ENCODE measurements at places on chromosomes 4 and X.
A peak's percentile ranks its signal among the peaks of the same experiment; 100 is the strongest.

- no peak for DNase-seq
Measured at GRCh38 chr4:161555689-161556660, 607.8 kb downstream of the FSTL5 start.

DNA sequence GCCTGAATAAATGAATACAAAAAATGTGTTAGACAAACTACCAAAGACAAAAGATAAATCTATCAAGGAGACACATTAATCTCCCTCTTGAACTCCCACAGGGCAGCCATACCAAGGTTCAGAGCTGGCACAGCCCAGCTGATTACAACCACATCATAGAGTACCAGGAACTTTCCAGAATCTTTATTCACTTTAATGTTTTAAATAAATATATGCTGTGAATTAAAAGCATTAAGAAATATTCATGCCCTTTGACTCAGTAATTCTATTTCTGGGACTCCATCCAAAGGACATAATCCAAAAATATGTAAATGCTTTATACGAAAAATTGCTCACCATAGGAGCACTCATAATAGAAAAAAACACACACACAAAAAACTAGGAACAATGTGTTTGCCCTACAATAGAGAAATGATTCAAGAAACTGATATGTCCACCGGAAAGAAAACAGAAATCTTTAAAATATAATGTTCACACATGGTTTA, 126.0 kb downstream of the LDB2 start:
- DNase-seq: no peak

DNA sequence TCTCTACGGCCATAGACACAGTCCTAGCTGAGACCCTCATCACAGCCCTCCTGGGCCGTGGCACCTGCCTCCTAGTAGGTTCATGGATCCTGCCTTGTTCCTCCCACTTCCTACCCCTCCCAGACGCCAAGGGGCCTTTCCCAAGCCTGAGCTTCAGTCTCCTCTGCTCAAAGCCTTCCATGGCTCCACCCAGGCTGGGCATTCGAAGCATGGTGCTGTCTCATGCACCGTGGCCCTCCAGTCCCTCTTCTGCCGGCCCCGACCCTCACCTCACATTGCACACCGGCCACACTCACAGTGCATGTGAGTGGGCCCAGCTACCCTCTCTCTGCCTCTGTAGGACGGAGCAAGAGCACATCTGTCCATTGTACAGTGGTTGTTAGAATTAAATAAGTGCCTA, 21.7 kb upstream of the KIAA0232 start:
- peak; percentile 17 for DNase-seq

- no peak for DNase-seq
Measured at GRCh38 chrX:103817502-103817901, 14.6 kb downstream of the RAB9B start.

DNA sequence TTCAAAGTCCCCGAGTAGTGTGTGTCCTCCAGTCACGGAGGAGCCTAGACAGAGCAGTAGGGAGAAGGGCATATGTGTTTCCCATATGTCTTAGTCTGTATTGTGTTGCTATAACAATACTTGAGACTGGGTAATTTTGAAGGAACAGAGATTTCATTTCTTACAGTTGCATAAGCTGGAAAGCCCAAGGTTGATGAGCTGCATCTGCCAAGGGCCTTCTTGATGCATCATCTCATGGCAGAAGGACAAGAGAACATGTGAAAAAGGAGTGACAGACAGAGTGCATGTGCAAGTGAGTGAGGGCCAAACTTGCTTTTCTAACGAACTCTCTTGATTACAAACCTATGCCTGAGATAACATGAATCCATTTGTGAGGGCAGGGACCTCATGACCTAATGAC, 243.4 kb downstream of the ARHGAP10 start:
- DNase-seq: no peak

GRCh38 chr4:150743564-150744342, 161.8 kb downstream of the MAB21L2 start:
- no peak for DNase-seq

DNA sequence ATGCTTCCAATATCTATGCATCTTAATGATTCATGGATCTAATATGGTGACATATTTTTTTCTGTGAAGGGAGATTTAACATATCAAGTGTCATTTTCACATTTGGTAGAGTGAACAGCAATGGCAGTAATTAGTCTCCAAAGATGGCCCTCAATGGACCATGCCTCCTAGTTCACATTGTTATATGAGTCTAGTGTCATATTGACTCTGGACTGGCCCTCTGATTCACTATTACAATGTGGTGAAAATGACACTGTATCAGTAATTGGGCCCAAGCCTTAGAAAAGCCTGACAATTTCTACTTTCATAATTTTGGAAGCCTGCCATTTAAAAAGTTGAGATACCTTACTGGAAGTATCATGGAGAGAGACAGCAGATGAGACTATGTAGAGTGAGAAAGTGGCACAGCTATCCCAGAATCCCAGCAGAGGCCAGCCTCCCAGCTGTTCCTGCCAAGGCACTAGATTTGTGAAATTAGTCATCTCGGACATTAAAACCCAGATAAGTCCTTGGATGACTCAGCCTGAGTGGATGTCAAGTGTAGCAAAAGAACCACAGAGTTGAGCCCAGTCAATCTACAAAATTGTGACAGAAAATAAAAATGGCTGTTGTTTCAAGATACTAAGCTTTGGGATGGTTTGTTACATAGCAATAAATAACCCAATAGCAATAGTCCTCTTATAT, 68.4 kb downstream of the ARHGEF38 start:
- DNase-seq: no peak

- DNase-seq: no peak
Measured at GRCh38 chr4:19324184-19324583, 927.5 kb upstream of the SLIT2 start.

GRCh38 chr4:89579771-89580170, 257.2 kb downstream of the SNCA start:
- DNase-seq: no peak

DNA sequence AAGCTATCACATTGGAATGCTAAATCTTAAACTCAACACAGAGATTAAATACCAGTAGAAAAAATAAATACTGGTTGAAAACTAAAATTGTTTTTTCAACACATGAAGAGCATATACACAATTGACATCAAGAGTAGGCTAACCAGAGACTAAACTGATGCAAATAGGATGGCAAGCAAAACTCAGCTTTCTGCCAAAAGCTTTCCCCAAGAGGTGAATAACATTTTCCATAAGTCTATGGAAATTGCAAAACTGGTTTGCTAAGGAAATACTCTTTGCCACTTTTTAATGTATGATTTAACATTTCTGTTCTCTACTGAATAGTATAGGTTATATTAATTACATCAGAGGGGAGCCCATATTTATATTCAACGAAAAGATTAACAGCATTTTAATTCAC, 23.8 kb downstream of the IQCM start:
- DNase-seq: no peak

GRCh38 chr4:153877898-153878297, 89.0 kb upstream of the SFRP2 start:
- DNase-seq: no peak

GRCh38 chr4:14059006-14059405, 431.5 kb upstream of the BOD1L1 start:
- DNase-seq: no peak

DNA sequence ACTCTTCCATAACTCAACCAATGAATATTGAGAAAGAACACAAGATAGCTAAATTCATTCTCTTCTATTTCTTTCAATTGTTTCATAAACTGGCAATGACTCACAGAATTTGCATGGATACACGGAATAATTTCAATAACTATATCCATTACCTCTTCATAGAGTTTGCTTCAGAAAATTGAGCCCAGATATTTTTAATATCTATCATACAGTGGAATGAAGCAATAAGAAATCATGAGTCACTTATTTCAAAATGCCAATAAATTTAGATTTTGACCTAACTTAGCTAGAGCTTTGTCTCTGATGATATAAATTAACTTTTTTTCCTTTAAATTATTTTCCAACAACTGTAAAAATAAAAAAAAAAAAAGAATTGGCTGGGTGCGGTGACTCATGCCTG, 22.2 kb upstream of the MANBA start:
- no peak for DNase-seq

DNA sequence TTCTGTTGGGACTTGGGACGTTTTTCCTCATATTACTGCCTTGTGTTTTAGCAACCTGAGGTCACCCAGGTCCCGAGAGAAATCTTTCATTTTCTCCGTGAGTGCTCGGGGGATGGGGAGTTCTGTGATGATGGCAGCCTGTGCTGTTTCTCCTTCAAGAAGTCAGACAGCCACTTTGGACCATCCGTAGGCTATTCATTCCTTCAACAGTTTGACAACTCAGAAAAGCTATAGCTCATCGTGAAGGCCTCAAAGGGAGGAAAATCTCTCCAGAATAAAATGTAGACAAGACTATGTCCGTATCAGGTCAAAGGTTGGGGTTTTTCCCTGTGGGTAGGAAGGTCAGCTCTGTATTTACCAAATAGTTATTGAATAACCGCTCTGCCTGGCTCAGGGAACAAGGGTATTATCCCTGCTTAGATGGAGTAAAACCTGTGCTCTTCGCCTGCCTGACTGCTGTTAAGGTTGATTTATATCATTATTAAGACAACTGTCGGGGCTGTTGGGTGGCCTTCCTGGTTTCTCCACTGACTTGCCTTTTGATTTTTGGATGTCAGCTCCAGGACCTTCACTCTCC, 36.6 kb downstream of the FAM114A1 start:
- DNase-seq: no peak

DNA sequence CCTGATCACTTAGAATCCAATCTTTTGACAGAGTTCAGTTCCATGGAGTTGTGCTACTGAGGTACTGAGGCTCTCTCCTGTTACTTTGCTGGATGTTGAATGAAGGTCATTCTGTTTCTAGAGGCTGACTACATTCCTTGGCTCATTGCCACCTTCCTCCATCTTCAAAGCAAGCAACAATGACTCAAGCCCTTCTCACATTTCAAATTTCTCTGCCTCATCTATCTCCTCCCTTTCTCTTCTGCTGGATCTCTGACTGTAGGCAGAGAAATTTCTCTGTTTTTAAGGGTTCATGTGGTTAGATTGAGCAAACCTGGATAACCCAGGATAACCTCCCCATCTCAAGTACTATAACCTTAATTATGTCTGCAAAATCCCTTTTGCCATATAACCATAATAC, 775.4 kb downstream of the STPG2 start:
- DNase-seq: no peak

DNA sequence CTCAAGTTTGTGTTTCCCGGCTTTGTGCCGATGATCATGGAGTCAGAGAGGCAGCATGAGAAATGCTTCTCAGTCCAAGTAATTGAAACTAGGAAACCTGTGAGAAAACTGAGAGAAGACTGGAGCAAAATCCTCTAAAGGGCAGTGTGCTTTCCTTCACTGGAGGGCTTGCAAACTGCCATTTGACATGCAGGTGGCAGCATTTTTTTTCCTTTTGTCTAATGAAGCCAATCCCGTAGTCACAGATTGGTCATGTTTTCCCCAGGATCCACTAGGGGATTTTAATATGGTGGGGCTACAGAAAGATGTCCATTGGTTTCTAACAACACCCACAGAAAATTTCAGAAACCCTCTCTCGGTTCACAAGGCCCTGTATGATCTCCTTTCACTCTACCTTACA, 117.4 kb upstream of the NUDT10 start:
- DNase-seq: no peak

GRCh38 chrX:55201930-55202579, 18.1 kb upstream of the PAGE5 start:
- no peak for DNase-seq

DNA sequence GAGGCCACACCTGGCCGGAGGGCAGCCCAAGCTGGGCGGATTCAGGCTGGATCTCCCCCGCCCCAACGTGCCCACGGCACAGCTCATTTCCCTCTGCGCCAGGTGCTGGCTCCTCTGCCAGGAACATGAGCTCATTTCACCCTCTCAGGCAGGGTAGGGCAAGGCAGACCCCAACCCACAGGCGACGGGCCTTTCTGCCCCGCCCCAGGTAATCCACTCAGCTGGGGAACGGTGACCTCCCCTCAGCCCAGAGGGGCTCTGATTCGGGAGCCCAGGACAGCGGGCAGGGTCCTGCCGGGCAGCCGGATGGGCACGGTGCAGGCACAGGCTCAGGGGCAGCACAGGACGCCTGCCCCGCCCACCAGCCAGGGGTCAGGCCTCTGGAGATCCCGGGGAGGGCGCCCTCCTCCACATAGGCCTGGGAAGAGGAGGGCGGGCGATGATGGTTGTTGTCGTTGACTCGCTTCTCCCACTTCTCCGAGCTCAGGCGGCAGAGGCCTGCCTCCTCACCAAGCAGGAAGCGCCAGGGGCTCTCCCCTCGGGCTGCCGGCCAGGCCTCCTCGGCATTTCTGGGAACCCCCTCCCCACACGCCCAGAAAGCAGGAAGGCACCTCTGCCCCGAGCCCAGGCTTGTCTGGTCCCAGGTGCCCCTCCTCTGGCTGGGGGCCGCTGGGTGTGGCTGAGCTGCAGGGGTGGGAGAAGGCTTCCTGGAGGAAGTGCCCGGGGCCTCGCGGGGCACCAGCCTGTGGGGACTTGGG, 31.1 kb downstream of the TACC3 start:
- DNase-seq: peak; percentile 57
